Caki2 (cell line): ENCODE measurements at places on chromosomes 7 and 10.

- DNase-seq = no peak
Observed at GRCh38 chr7:158353606-158354570, 233.7 kb downstream of the PTPRN2 start.

- DNase-seq = no peak
Observed at GRCh38 chr10:124546055-124546369, 84.4 kb downstream of the LHPP start.

DNA sequence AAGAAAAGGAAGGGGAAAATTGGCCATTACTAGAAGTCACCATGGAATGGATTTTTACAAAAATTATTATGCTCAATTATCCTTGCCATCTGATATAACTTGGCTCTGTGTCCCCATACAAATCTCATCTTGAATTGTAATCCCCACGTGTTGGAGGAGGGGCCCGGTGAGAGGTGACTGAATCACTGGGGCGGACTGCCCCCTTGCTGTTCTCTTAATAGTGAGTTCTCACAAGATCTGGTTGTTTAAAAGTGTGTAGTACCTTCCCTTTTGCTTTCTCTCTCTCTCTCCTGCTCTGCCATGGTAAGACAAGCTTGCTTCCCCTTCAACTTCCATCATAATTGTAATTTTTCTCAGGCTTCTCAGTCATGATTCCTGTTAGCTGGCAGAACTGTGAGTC, 1023.6 kb downstream of the XPNPEP1 start:
- DNase-seq = no peak

DNA sequence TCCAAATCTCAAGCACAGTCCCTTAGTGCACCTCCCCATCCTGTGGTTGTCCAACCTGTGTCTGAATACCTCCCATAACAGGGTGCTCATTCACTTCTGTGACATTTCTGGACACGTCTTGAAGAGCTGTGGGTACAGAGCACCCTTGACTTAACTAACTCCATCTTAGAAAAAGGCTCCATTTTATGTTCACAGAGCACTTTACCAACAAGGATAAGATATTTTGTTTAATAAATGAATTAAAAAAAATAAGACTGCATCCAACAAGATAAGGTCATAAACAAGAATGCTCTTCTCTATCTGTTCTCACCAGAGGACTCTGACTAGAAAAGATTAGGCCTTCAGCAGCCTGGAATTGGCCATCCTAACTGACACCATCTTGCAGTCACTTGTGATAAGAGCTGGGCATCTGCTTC, 335.2 kb upstream of the ZNF32 start:
- DNase-seq = no peak

GRCh38 chr7:71976645-71977044, 435.5 kb downstream of the CALN1 start:
- DNase-seq = no peak

DNA sequence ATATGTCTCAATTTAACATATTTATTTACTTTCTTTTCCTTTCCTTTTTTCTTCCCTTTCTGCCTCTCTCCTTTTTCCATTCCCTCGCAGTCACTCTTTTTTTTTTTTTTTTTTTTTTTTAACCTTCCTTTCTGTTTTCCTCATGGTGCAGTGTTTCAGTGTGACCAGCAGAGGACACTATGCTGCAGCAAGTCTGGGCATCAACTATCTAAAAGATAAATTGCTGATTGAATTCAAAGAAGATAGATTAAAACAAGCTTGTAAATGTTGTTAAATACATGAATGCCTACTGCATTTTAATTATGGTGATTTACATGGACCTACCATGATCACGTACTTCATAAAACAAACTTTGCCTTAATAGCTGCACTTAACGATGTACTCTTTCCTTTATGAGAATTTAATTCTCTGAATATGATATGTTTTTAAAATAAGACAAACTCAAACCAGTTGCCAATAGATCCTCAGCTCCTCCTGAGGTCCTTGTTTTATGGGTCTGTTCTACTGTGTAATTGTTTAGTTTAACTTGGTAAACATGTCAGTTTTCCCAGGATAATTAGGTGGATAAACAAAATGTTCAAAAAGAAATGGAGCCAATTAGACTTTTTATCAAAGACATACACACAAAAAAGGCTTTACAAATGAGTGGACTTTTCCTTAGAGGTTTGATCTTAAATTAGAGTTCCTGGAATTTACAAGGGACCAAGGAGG, 101.0 kb upstream of the AGR3 start:
- DNase-seq = peak; percentile 67

GRCh38 chr10:88557256-88557655, 25.9 kb downstream of the RNLS start:
- DNase-seq = no peak

- peak; percentile 36 for DNase-seq
Observed at GRCh38 chr7:107078517-107078966, 34.0 kb downstream of the PRKAR2B start.

DNA sequence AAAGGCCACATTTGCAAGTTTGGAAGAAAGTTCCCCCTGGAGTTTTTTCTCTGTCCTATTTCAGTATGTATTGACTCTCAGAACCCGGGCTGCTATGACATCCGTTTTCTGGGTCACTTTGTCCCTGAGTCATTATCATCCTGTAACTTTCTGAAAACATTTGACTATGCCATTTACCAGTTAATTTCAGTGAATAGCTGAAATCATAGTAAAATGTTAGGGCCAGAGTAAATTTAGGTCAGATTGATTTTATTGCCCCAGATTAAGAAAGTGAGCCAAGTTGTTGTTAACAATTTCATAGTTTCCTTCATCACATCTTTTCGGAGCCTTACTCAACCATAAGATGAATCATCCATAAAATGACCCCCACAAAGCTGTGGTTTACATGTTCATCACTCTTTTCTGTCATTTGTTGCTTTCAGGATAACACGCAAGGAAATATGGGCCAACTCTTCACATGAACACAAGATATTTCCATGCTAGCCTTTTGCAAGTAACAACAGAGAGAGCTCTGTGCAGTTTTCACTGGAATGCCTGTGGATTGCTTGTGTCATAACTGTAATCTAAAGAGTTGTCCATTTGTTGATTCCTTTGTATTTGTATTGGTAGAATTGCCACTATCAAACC, 3.9 kb upstream of the MACC1 start:
- no peak for DNase-seq

DNA sequence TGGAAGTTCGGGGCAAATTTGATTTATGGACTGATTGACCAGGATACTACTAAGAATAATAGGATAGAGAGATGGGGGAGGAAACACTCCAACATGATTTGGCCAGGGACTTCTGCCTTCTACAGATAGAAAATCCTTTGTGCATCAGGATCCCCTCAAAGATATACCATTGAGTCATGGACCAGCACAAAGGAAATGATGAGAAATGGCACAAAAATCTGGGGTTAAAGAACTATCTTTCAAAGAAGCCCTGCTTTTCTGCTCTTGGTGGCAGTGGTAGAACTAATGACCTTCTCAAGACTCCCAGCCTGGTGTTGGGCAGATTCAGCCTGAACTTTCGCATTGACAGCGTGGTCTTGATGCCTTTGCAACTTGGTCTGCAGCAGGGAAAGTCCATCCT, 27.6 kb upstream of the LAMB1 start:
- no peak for DNase-seq

GRCh38 chr7:76513817-76514799, 3.8 kb downstream of the UPK3B start:
- DNase-seq = no peak

GRCh38 chr7:39971924-39972323, 21.9 kb downstream of the CDK13 start:
- DNase-seq = no peak

- no peak for DNase-seq
Observed at GRCh38 chr7:86904949-86905834, 154.3 kb downstream of the ELAPOR2 start.

DNA sequence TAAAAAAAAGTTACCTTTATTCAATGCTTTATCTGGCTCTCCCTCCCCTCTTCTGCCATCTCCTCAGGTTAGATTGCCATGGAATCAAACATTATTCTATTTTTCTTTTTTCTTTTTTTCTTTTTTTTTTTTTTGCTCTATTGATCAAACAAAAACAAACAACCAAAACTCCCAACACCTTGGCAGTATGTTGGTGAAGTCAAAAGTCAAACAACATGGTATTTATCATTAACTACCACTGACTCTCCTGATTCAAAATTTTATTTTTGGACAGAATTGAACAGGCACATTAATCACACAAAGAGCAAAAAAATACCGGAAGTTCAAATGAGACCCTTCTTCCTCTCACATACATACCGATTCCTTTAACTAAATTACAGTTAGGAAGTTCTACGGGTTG, 6.4 kb downstream of the PON1 start:
- no peak for DNase-seq

GRCh38 chr7:150946421-150947240, 31.5 kb downstream of the KCNH2 start:
- DNase-seq = no peak

- no peak for DNase-seq
Observed at GRCh38 chr7:116979430-116979829, 26.1 kb downstream of the ST7 start.

GRCh38 chr10:126972635-126973414, 67.6 kb downstream of the DOCK1 start:
- peak; percentile 93 for DNase-seq

- DNase-seq = no peak
Observed at GRCh38 chr10:56880606-56881005, 519.5 kb upstream of the ZWINT start.
